ENCODE measurements at places on chromosomes 7 and 10. TPM values are rescaled to one million over a fixed set of nuclear protein-coding genes. Genes with fewer than 3 reads are reported as not detected.

DNA sequence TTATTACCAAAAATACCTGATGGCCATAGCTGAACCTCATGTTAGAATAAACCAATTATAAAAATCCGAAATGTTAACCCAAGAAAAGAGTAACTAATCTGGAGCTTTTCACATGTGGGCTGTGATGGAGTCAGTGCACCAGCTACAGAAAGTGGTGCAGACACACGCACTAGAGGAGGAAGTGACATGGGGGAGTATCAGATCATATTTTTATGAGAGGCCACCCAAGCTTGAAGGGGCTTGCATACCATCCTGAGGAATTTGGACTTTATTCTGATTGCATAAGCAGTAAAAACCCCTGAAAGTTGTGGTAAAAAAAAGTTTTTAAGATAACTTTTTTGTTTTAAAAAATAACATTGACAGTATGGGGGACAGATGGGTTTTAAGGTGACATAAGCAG, 1148.5 kb upstream of the CELF2 start:
- H3K4me1 ChIP-seq: no peaks in the 10 kb centered on the region
- no peak overlapping the region for H3K27ac ChIP-seq
- H3K27me3 ChIP-seq: no peaks in the 10 kb centered on the region
- H3K4me3 ChIP-seq: no peak overlapping the region
- H3K36me3 ChIP-seq: no peaks in the 10 kb centered on the region
- no peak for DNase-seq

DNA sequence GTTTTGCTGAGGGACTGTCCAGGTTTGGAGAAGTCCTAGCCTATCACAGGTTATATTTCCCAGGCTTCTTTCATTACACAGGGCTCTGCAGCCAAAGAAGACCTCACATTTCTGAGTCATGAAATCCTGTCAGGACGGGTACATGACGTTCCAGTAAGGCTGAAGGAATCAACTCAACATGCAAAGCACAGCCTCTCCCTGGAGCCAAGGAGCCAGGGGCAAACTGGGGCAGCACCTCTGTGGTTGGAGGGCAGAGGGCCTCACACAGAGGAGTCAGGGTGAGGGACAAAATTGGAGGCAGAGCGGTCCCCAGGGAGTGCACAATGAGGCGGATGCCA, 116.3 kb upstream of the GDF10 start:
- H3K4me1 ChIP-seq: peaks cover 12% of the 10 kb centered on the region
- no peaks in the 10 kb centered on the region for H3K36me3 ChIP-seq
- peak overlapping the region; percentile 2 for H3K27ac ChIP-seq
- no peaks in the 10 kb centered on the region for H3K27me3 ChIP-seq
- no peak for DNase-seq

DNA sequence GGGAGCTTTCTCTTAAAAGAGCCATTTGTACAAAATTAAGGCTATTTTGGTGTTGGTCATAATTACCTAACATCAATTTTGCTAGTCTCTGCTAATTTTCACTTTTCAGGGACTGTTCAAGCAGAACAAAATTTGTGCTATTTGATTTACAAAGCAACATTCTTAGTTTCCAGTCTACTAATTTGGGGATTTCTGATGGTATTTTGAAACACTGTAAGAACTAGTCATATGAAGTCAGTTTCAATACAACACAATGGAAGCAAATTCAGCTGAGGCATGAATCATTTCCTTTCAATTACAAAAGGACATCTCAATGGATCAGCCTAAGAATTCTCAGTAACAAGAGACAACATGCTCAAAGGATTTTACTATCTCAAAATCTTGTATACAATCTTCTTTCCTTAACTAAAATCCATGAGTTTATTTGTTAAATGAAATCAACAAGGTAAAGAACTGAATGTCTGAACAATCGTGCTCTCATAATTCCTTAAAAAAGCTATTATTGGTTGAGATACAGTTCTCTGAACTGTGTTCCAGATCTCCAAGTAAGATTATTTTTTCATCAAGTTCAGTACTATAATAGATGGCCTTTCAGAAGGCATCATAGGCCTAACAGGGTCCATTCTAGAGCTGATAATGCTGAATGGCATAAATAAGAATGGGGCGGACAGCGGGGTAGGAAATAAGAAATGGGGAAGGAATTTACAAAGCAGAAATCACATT, 144.6 kb downstream of the NRCAM start:
- peak overlapping the region; percentile 59 for H3K27ac ChIP-seq
- no peak overlapping the region for H3K4me3 ChIP-seq
- H3K36me3 ChIP-seq: no peaks in the 10 kb centered on the region
- no peak for DNase-seq
- H3K4me1 ChIP-seq: peaks cover 4% of the 10 kb centered on the region

- DNase-seq: no peak
- no peak overlapping the region for H3K4me3 ChIP-seq
- H3K27me3 ChIP-seq: peaks cover 8% of the 10 kb centered on the region
Measured at GRCh38 chr10:47286116-47286505, 13.9 kb upstream of the GDF10 start.

GRCh38 chr7:87028636-87029035, 30.8 kb downstream of the ELAPOR2 start:
- H3K27ac ChIP-seq: no peak overlapping the region
- H3K27me3 ChIP-seq: no peaks in the 10 kb centered on the region
- no peak overlapping the region for H3K4me3 ChIP-seq

DNA sequence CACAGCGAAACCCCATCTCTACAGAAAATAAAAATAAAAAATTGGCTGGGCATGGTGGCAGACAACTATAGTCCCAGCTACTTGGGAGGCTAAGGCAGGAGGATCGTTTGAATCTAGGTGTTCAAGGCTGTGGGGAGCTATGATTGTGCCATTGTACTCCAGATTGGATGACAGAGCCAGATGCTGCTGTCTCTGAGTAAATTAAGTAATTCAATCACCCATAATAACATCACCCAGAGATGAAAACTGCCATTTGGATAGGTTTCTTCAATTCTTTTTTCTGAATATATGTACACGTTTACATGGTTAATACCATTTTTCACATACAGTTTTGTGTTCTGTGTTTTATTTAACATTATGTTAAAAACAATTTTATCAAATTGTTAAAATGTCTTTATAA, 79.3 kb downstream of the WIPF3 start:
- peaks cover 22% of the 10 kb centered on the region for H3K4me1 ChIP-seq
- H3K27ac ChIP-seq: no peak overlapping the region
- no peak for DNase-seq

The HOXA10 gene
- total RNA-seq: not detected

DNA sequence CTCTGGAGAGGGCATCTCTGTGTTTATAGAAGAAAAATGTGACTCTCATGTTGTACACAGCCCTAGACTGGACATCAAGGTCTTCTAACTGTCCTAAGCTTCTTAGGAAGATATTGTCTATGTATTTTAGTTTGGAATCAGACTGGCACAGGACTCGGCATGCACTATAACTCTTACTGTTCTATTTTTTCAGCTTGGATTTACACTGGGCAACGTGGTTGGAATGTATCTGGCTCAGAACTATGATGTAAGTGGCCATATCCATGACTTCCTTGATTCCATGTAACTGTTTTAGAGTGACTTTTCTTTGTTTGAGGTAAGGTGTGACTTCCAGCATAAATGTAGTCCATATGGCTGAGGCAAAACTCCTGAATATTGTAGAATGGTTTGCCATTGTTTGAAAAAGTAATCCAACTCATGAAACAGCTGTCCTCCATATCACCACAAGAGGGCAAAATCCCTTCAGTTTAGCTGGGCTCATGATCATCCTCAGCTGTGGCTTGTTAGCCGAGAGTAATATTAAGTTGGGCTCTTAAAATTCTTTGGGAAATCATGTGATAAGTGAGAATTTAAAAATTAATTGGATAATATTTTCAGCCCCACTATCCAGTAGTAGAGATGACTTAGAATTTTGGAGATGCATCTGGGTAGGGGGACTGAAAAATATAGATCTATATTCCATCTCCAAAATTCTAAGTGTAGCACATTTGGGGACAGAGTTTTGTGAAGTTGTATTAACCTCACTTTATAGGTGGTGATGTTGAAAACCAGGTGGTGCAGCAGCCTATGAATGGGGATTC, 10.4 kb downstream of the STMP1 start:
- no peak overlapping the region for H3K4me3 ChIP-seq
- H3K27me3 ChIP-seq: no peaks in the 10 kb centered on the region
- DNase-seq: no peak

- no peaks in the 10 kb centered on the region for H3K36me3 ChIP-seq
- H3K4me1 ChIP-seq: peaks cover 19% of the 10 kb centered on the region
- no peak overlapping the region for H3K4me3 ChIP-seq
- no peak overlapping the region for H3K27ac ChIP-seq
- no peak for DNase-seq
Measured at GRCh38 chr10:86583983-86584382, 62.4 kb upstream of the WAPL start.

The INPP5A gene
- total RNA-seq: 58.2 TPM

- peak overlapping the region; percentile 68 for H3K27ac ChIP-seq
- H3K36me3 ChIP-seq: peaks cover 1% of the 10 kb centered on the region
- no peak overlapping the region for H3K4me3 ChIP-seq
- no peak for DNase-seq
- peaks cover 15% of the 10 kb centered on the region for H3K4me1 ChIP-seq
- H3K27me3 ChIP-seq: no peaks in the 10 kb centered on the region
Measured at GRCh38 chr7:55120501-55121198, 101.8 kb downstream of the EGFR start.

GRCh38 chr7:2863461-2864066, 19.5 kb upstream of the GNA12 start:
- DNase-seq: peak; percentile 37
- no peak overlapping the region for H3K4me3 ChIP-seq
- H3K27me3 ChIP-seq: no peaks in the 10 kb centered on the region
- peaks cover 29% of the 10 kb centered on the region for H3K4me1 ChIP-seq
- peak overlapping the region; percentile 95 for H3K27ac ChIP-seq

DNA sequence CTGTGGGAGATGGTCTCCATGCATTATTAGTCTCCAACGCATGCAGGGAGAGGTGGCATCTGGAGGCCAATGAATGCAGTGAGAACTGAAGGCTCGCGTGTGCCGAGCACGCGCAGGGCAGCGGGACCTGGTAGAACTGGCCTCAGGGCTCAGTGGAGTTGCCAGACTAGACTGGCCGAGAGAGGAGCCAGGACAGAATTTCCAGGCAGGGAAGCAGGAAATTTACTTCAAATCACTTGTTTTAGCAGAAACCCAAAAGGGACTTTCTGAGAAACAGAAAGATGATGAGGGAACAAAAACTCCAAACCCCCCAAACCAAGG, 311.0 kb upstream of the IMMP2L start:
- H3K27ac ChIP-seq: no peak overlapping the region
- no peak for DNase-seq
- no peaks in the 10 kb centered on the region for H3K27me3 ChIP-seq

The CACUL1 gene
- total RNA-seq: 23.7 TPM

The ELOVL3 gene
- not detected for total RNA-seq

DNA sequence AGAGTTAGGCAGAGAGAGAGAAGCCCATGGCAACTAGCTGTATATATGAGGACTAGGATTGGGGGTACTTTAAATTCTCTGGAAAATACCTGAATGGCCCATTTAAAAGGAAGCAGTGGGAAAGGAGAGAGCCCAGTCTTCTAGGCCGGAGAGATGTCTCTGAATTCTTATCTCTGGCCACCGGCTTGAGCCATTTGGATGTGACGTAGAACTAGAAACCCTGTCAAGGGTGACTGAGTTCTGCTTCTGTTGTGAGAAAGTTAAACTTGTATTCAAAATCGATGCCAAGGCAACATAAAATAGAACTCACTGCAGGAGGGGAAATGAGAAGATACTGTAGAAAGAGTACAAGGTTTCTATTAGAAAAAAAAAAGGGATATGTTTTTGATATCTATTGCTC, 6.3 kb upstream of the GSTK1 start:
- H3K27ac ChIP-seq: no peak overlapping the region
- no peak overlapping the region for H3K4me3 ChIP-seq
- H3K27me3 ChIP-seq: no peaks in the 10 kb centered on the region
- no peaks in the 10 kb centered on the region for H3K4me1 ChIP-seq
- DNase-seq: no peak

DNA sequence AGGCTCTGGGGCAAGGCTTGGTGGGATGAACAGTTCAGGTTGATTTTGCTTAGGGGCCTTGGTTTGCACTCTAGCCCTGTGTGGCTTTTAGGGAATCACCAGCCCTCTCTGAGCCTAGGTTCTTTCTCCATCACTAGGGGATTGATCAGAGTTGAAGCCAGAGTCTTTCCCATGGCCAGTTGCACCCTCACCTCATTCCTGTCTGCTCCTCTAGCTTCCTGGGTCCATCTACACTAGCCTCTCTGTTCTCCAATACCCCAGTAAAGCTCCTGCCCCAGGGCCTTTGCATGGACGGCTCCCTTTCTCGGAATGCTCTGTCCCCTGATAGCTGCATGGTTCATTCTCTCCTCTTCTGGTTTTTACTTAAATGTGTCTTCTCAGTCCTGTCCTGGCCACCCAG, 40.4 kb downstream of the SORCS3 start:
- no peaks in the 10 kb centered on the region for H3K27me3 ChIP-seq
- H3K36me3 ChIP-seq: no peaks in the 10 kb centered on the region
- H3K27ac ChIP-seq: no peak overlapping the region

The GARS1 gene
- 79.2 TPM for total RNA-seq

GRCh38 chr7:104133238-104133637, 74.6 kb downstream of the ORC5 start:
- H3K27me3 ChIP-seq: no peaks in the 10 kb centered on the region
- no peaks in the 10 kb centered on the region for H3K4me1 ChIP-seq
- no peak overlapping the region for H3K4me3 ChIP-seq
- no peak for DNase-seq

GRCh38 chr10:18400201-18400905, 251.0 kb downstream of the NSUN6 start:
- no peak overlapping the region for H3K4me3 ChIP-seq
- no peak overlapping the region for H3K27ac ChIP-seq
- H3K36me3 ChIP-seq: no peaks in the 10 kb centered on the region
- no peak for DNase-seq
- no peaks in the 10 kb centered on the region for H3K4me1 ChIP-seq
- no peaks in the 10 kb centered on the region for H3K27me3 ChIP-seq

GRCh38 chr10:98620503-98620902, 173.8 kb upstream of the HPS1 start:
- no peaks in the 10 kb centered on the region for H3K36me3 ChIP-seq
- no peak overlapping the region for H3K27ac ChIP-seq
- H3K4me3 ChIP-seq: no peak overlapping the region
- H3K4me1 ChIP-seq: no peaks in the 10 kb centered on the region

GRCh38 chr7:18163091-18163490, 135.4 kb upstream of the PRPS1L1 start:
- H3K27me3 ChIP-seq: no peaks in the 10 kb centered on the region
- no peak overlapping the region for H3K27ac ChIP-seq
- H3K4me3 ChIP-seq: no peak overlapping the region
- no peak for DNase-seq
- no peaks in the 10 kb centered on the region for H3K4me1 ChIP-seq
- H3K36me3 ChIP-seq: no peaks in the 10 kb centered on the region

The CALML3 gene
- 227 TPM for total RNA-seq

DNA sequence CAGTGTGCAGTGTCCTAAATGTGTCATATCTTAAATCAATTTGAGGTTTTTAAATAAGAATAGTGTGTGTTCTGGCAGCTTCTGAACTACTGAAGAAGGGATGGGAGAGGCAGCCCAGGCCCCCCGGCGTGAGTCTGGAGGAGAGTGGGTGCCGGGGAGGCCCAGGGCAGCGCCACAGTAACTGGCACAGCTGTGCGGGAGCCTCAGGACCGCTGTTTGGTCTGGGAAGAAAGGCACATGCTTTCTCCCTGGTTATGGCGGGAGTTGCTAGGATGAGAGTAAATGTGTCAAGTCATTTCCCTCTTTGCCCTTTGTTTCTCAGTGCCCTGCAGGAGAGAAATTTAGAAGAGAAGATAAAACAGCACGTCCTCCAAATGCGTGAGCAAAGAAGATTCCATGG, 31.9 kb upstream of the PWWP2B start:
- no peak for DNase-seq
- no peaks in the 10 kb centered on the region for H3K4me1 ChIP-seq
- H3K27ac ChIP-seq: no peak overlapping the region
- H3K4me3 ChIP-seq: no peak overlapping the region
- H3K36me3 ChIP-seq: peaks cover 2% of the 10 kb centered on the region
